ENCODE measurements at places on chromosomes 2 and 18.

DNA sequence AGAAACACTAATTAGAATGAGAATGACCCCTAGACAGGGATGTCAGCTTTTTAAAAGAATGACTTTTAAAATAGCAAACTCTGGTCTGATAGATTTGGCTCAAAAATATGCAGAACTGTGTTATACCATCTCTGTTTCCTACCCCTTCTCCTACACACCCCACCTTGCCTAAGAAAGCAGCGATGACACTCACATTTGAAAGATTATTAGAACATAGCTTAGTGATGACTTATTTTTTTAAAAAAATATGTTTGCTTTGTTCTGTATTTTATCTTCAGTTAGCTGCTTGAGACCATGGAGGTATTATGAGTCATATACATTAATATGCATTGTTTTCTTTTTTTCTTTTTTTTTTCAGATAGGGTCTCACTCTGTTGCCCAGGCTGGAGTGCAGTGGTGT is 176.7 kb upstream of the TPO start:
- DNase-seq: no peak

DNA sequence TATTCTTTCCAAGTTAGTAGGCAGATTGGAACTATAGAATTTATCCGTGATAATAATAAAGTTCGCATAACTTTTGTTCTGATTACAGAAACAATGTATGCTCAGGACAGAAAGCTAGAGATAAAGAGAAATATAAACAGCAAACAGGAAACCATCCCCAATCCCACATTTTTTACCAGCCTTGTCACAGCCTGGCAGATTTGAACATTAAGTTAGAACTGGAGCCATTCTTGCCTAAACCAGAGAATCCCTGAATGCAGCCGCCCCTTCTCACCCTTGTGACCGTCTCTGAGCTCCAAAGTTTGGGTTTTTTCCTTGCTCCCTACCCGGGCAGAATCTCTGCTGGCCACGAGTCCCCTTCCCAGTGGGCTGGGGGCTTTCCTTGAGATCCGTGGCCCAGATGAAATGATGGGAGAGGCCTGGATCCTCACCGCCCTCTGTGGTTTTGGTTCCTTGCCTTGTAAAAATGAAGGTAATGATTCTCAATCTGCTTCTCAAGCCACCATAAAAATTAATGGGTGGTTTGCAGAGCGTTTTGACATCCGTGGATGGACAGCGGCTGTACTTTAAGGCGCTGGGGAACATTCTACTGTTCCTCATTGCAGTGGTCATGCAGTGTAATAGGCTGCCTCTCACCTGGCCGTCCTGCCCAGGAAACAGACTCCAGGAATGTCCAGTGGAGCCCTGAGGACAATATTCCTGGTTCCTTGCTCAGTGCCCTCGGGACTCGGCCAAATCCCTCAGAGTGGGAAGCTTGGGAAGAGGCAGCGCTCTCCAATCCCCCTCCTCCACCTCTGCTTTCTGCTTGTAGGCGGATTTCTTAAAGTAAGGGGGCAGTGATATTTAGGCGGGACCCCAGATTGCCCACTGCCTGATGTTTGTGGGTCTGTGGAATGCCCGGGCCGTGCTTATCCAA is 1.6 kb downstream of the SH3BP4 start:
- no peak for DNase-seq

DNA sequence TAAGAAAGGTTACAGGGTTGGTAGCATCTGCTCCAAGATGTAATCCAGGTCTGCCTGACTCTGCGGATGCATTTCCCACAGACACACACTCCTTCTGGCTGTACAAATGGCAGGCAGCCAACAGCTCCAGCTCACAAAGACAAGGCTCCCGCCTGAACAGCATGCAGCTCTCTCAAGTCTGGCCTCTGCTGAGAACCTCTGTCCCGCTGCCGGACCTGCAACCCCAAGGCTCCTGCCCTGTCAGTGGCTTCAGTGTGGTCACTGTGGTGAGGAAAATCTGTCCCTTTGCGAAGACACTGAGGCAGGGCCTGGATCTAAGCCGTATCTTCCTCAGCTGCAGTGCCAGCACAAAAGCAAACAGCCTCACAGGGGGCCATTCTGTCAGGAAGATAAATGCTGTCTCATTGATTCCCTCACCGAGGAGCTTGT is 469.3 kb upstream of the MEX3C start:
- no peak for DNase-seq

GRCh38 chr18:63953811-63954210 is 4.7 kb downstream of the HMSD start:
- DNase-seq: no peak

GRCh38 chr2:227765788-227766372 is 20.2 kb downstream of the SCYGR8 start:
- DNase-seq: no peak
